ENCODE measurements at places on chromosomes 11 and 22.
A peak's percentile ranks its signal among the peaks of the same experiment; 100 is the strongest.

GRCh38 chr11:66879999-66880398 lies 23.1 kb downstream of the LRFN4 start:
- DNase-seq, result no peak

DNA sequence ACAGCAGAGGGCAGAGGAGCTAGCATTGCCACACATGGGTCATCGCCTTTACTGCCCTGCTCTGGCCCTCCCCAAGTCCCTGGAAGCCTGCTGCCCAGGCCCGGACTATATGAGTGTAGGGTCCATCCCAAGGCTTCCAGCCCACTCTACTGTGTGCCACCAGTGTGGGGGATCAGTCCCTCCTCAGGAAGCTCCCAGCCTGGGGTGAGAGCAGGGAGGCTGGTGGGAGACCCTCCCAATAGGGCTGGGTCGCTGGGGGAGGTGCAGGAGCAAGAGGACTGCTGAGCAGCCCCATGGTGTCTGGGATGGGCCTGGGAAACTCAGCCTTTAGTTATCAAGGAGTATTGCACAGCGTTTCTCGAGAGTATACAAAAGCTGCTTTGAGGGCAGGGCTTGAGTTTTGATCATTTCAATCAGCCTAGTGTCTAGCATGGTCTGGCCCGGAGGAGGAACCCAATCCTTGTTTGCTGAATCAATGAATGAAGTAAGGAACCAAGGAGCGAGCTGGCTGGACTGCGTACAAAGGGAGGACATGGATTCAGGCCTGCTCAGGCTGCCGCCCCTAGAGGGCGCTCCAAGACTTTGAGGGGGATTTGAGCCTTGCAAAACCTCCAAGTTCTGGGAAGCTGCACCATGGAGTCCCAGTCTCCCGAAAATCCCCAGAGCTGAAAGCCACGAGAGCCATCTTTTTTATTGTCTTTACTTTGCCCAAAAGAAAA lies 89.0 kb upstream of the PARVA start:
- peak; percentile 47 for DNase-seq

DNA sequence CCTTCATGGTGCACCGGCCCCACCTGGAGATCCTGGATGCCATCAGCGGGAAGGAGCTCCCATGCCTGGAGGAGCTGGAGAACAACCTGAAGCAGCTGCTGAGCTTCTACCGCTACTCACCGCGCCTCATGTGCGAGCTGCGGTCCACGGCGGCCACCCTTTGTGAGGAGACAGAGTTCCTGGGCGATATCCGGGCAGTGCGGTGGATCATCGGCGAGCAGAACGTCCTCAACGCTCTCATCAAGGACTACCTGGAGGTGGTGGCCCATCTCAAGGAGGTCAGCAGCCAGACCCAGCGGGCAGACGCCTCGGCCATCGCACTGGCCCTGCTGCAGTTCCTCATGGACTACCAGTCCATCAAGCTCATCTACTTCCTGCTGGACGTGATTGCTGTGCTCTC lies 59.2 kb downstream of the SYT13 start:
- no peak for DNase-seq

DNA sequence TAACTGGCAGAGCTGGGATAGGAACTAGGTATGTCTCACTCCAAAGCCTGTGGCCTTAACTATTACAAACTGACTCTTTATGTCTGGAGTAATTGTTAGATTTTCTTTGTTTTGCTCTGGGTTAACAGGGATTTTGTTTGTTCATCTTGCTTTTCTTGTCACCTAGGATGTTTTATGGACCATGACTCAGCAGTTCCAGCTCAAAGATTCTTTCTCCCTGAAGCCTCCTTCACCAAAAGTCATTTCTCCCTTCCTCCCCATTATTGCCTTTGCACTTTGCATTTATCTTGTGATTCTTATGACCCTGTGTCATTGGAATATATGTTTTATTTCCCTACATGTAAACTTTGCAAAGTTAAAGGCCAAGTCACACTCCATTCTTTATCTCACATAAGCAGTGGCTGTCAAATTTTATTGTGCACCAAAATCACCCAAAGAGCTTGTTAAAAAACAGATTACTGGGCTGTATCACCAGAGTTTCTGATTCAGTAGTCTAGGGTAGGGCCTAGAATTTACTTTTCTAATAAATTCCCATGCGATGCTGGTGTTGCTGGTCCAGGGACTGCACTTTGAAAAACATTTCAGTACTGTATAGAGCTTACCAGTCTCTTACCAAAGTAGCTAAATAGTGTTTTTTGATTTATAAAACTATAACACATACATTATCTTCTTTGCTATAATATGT lies 327.7 kb downstream of the DLG2 start:
- DNase-seq, result no peak

DNA sequence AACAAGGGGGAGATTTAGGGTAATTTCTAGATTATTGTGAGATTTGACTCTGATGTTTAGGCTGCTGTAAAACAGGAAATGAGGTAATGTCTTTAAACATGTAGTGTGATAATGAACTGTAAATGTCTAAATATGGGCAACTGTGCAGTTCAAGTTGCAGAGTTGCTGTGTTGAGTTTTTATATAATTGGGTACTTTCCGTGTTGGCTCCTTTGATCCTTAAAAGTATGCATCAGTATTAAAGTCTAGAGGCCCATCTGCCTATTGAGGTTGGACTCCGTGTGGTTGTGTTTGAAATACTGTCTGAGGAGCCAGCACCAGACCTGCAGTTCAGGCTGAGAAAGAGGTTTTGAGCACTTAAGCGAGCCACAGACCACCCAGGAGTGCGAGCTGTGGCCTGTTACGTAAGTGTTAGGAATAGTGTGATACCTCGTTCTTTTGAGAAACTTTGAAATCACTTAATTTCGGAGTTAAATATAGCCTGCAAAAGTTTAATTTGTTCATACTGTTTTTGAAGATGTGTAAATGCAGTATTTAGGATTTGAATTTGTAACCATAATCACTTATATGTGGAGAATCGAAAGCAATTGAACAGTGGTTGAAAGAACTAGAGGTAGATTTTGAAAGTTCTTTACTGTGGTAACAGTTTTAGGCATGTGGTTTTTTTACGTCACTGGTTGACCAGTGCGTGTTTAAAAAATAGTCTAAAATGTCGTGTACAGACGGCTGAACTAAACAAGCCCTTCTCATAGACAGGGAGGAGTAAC lies 9.0 kb downstream of the FAM118A start:
- DNase-seq, result peak; percentile 10

All from OCI-LY7 (cell line).